Activated CD4-positive, alpha-beta T cell treated with anti-CD3 and anti-CD28 coated beads for 24 hours (primary cell): ENCODE measurements at places on chromosomes 4 and X.

- no peak for DNase-seq
Observed at GRCh38 chr4:32321421-32321820, 1601.3 kb downstream of the PCDH7 start.

GRCh38 chrX:122788216-122788615 is 395.9 kb upstream of the GRIA3 start:
- DNase-seq, result no peak

GRCh38 chrX:69137371-69138117 is 27.7 kb downstream of the PJA1 start:
- DNase-seq, result no peak

- no peak for DNase-seq
Observed at GRCh38 chr4:151260526-151260925, 16.4 kb upstream of the PRSS48 start.

DNA sequence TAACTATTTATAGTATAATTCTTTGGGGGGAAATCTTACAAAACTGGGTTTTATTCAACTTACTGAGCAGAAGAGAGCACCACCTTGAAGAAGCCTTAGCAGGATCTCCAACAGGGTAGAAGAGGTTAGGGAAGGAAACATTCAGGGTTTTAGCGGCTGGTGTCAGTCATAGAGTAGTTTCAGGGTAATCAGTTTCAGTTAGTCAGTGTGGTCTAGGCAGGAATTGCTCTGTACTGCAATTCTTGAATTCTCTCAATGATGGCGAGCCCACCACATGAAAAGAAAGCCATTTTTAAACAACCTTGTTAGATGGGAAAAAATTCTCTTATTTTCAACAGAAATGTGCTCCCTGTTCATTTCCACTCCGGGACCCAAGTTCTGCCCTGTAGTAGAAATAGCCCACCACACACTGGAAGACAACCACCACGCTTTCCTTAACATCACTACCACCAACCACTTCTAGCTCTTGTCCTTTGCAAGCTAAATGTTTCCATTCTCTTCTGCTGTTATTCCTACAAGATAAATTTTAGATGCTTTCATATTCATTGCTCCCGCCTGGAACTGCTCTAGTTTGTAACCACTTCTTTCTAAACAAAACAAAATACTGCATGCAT is 25.9 kb downstream of the COL25A1 start:
- no peak for DNase-seq

DNA sequence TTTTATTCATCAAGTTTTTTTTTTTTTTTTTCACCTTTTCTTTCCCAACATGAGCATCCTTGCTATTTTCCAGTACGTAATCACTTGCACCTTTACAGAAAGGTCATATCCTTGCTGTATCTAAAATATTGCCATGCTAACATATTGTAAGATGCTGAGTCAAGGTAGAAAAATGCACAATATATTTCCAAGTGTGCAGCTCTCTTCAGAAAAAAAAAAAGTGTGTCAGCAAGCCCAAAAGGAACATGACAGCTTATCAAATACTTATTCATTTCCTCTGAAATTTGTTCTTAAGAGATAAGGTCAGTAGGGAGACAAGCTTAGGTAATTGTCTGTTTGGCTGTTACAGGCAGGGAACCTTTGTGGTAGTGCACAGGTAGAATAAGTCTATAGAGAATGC is 27.0 kb downstream of the SH2D1A start:
- no peak for DNase-seq

GRCh38 chr4:111652236-111652635 is 493.0 kb upstream of the FAM241A start:
- DNase-seq, result no peak

DNA sequence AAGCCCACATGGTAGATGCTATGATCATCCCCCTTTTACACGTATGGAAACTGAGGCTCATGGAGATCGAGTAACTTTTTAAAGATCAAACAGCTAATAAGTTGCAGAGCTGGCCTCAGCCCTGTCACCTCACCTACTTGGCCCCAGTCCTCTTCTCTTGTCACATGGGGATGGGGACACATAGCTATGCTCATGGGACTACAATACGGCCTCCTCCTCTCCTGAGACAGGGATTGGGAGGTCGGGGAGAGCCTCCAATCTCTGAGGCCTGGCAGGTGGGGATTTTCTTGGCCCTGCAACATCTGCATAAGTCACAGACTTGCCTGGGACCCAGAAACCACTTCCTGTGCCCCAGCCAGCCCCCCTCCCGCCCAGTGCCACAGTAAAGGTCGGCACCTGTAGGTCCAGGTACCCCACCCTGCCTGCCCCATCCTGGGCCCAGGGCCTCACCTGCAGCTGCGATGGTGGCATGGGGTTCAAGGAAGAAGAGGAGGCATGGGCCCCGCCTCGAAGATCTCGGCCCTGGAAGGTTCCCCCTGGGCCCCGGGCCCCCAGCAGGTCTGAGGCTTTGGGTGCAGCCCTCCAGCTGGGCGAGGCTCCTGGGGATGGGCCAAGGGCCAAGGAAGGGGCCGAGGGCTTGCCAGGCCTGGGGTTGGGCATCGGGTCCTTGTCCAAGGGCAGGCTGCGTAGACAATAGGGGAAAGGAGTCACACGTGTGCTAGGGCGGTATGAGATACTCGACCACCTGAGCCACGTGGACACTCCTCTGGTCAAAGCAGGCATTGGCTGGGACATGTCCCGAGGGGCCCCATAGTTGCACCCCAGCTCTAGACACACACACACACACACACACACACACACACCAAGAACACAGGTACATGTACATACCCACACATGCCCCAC is 6.4 kb downstream of the FOXP3 start:
- no peak for DNase-seq

- no peak for DNase-seq
Observed at GRCh38 chr4:169416997-169417396, 146.2 kb upstream of the SH3RF1 start.

GRCh38 chr4:2104556-2105345 is 45.6 kb downstream of the NAT8L start:
- no peak for DNase-seq

- no peak for DNase-seq
Observed at GRCh38 chrX:65757943-65758342, 90.5 kb downstream of the MSN start.

DNA sequence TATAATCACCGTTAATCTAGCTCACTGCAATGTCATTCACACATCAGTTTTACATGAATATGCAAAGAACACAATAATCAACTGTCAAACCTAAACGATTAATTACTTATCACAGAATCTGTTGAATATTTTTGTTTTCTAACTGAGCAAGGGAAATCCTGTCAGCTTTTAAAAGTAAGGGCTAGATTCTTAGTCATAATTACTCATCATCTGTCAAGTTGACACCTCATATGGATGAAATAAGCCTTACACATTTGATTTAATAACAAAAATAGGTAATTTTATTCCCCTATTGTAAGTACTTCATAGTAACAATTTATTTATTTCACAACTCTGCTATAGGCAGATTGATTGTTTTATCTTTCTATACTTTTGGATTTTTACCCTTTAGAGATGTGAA is 32.7 kb downstream of the TMA16 start:
- no peak for DNase-seq

DNA sequence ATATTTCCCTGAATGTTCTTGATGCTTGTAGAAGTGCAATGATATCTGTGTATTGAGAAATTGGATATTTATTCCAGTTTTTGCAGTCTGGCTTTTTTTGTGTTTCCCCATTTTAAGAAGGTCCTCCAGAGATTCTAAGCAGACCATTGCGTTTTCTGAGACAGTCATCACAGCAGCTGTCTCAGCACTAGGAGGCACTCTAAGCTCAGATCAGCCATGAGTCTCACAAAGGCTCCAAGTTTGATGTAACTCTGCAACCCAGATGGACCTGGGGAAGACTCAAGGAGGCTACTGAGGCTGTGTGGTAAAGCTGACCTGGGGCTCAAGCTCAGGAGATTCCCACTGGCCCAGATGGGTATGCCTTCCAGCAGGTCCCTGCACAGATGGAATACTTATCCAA is 89.3 kb upstream of the CYLC1 start:
- DNase-seq, result no peak

DNA sequence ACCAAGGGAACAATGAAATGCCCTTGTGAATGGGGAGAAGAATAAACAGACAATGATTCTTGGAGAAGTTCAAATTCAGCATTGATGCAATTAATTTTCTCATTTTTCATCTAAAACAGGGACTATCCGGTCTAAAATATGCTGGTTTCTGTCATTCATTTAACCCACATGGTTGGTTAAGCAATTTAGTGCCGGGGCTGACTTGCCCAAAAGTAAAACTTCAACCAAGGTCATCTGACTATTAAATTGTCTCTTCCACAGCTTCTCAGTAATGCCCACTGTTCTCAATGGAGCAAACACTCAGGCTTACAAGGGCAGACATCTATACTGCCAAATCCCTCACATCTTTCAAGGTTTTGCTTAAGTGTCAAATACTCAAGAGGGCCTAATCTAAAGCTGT is 51.3 kb downstream of the ANXA10 start:
- DNase-seq, result no peak

- no peak for DNase-seq
Observed at GRCh38 chrX:129931411-129932015, 25.5 kb downstream of the UTP14A start.

DNA sequence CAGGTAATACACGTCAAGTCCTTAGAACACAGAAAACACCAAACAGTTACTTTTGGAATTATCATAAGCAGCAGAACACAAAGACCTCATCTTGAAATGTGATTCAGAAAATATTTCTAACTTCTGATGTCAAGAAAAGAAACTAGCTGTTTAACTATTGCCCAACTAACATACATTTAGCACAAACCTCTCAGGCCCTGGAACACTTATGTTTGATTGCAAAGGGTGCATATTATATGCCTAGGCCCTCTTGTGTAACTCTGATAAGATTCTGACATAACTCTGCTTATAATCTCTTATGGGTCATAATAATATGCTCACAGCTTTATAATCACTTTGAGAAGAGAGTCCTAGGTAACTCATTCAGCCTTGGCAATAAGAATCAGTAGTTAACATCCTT is 62.6 kb downstream of the TBC1D9 start:
- no peak for DNase-seq
